ENCODE measurements at places on chromosomes 1 and 21.

DNA sequence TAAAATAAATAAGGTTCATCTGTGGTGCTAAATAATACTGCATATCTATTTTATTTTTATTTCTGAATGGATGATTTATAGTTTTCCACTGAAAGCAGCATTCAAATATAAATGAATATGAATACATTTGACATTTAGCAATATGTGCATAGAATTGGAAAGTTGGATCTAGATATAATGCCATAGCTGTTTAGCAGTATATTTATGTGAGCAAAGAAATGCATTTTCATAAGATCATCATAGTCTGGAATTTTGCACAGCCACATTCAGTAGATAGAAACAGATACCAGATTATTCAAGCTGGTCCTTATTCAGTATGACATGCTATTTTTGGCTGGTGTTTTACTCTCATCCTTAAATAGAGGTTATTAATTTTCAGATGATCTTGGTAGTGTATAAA, 46.0 kb downstream of the SNX7 start:
- no peak for DNase-seq

DNA sequence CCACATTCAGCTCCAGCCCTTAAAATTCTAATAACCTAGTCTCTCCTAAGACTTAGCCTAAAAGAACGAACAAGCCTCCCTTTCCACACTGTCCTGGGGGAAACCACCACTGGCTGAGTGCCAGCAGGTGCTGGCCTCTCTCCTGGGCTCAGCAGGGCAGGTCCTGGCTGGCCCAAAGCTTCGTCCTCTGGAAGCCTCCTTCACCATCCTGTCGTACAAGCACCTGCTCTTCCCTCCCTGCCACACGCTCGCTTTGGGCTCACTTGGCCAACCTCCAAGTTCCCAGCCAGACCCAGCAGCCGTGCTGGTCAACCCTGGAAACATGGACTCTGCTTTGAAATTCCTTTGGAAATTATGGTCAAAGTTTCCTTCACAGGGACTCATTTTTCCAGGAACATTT, 58.2 kb upstream of the SLC25A33 start:
- no peak for DNase-seq

DNA sequence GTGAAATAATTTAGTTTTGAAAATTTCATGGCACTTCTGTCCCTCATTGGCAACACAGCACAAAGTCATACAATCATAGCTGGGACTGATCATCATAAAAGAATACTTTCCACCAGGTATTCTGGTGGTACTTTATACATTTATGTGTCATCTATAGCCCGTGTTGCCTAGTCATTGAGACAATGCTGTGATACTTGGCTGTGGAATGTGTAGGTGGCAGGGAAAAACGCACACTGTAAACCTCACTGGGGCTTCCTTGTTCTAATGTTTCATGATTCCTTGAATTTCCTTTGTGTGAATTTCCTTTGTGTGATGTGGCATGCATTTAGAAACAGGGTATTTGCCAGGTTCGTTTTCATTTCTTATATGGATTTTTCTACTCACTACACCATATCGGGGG, 118.3 kb downstream of the FMN2 start:
- no peak for DNase-seq

- no peak for DNase-seq
These were observed 31.8 kb downstream of the KCNQ4 start for GRCh38 chr1:40815420-40815819.

GRCh38 chr1:29349871-29350491, 113.7 kb downstream of the PTPRU start:
- no peak for DNase-seq

- no peak for DNase-seq
These were observed 16.1 kb downstream of the OXCT2 start for GRCh38 chr1:39754906-39755504.

DNA sequence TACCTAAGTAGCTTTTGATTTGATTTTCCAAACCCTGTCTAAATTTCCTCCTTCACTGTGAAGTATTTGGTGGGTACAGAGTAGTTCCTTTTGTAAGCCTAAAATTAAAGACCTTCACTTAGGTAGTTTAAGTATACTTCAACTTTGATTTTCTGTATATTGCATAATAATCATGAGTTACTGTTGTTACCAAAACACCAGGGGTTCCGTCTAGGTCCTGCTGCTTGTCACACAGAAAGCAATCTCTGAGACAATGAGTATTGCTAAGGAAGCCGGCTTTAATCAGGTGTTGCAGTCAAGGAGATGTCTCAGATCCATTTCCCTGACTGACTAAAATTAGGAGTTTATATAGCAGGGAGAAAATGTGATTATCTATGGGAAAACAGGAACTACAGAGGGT, 15.3 kb downstream of the RPS6KC1 start:
- no peak for DNase-seq

- DNase-seq, result no peak
These were observed 96.0 kb upstream of the TRABD2B start for GRCh38 chr1:48093147-48093546.

GRCh38 chr21:24628046-24628445, 979.2 kb downstream of the MRPL39 start:
- no peak for DNase-seq

DNA sequence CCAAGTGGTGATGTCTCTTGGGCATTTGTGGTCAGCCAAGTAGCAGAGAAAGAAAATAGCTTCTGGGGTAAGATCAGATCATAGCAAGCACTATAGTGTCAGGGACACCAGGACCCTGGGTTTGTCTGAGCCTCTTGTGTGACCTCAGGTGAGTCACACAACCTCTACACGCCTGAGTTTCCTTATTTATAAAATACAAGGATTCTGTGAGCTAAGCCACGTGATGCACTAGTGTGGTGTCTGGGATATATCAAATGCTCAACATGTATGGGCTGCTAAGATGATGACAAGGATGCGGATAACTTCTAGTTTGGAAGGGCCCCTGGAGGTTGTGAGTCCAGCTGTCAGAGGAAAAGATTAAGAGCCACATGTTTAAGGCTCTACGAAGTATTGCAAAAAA, 24.5 kb upstream of the ZNF436 start:
- no peak for DNase-seq

GRCh38 chr1:10599194-10599861, 124.6 kb downstream of the PEX14 start:
- no peak for DNase-seq

- no peak for DNase-seq
These were observed 46.7 kb upstream of the ATP5PO start for GRCh38 chr21:33962290-33962689.

DNA sequence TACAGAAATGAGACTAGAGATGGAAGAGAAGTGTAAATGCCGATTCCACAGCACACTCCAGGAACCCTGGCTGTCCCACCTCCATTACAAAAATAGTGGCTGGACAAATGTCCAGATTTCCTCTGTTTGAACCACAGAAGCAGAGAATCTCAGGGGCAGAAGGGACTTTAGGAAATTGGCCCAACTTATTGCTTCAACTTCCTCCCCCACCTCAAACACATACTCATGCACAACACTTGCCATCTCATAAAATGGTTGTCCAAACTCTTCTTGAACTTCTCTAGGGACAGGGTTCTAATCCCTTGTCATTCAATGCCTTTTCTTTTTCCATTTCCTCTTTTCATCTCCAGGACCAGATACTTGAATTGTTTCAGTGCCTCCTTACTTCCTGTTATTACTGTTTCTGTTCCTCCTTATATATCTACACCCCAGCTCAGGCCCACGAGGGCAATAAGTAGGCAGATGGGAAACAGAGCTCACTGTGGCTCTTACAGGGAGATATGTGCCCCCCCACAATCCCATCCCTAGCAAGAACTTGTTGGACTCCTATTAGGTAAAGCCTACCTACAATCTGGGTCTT, 8.5 kb upstream of the B4GALT3 start:
- no peak for DNase-seq

DNA sequence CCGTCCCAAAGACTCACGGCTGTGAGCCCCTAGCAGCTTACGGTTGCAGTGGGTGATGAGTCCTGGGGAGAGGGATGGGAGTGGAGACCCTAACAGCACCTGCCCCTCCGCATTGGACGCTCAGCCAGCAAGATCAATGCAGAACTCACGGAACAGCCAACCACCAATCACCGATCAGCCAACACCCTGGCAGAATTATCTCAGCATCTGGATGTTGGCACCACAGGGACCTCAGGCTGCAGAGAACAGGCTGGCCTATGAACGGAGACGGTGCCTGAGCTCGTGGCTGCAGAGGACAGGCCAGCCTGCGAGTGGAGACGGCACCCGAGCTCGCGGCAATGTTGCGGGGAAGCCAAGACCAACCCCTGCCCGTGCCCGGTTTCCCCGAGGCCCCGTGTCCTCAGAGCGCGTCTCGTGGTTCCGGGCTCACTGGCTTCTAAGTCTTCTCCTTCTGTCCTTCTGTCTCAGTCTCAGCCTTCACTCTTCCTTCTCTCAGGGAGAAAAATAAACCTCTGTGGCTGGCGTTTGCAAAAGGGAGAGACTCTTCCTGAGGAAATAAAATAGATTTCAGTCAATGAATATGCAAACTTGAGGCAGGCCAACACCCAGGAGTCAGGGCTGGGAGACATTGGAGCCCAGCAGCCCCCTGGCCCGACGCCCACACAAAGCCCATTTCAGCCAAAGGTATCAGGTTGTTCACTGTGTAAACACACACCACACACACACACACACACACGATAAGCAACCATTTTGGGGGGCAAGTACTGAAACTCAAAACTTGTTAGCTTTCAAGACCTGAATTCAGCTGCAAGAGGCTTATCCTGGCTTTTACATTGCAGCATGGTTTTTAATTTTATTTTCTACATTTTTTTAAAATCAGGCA, 67.8 kb downstream of the SIK1 start:
- DNase-seq, result no peak

GRCh38 chr1:114314098-114314497, 160.4 kb upstream of the SYT6 start:
- DNase-seq, result no peak

DNA sequence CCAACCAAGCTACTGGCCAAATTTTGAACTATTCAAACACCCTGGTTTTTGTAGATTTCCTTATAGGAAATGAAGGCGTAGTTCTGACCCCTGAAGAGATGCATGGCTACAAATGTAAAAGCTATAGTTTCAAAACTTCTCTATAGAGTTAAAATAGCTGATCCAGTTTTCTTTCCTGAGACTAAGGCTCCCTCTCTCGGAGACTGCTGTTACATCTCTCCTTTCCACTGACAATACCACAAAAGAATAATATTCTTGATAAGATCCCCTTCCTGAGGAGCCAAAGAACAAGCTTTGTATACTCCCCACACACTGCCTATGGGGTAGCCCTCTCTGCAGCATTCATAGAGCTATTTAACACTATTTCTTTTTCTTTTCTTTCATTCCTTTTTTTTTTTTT, 6.7 kb upstream of the CFAP126 start:
- DNase-seq, result no peak

- no peak for DNase-seq
These were observed 64.0 kb upstream of the ZNF281 start for GRCh38 chr1:200473698-200474371.

GRCh38 chr1:21914880-21915640, 22.1 kb downstream of the HSPG2 start:
- DNase-seq, result no peak

DNA sequence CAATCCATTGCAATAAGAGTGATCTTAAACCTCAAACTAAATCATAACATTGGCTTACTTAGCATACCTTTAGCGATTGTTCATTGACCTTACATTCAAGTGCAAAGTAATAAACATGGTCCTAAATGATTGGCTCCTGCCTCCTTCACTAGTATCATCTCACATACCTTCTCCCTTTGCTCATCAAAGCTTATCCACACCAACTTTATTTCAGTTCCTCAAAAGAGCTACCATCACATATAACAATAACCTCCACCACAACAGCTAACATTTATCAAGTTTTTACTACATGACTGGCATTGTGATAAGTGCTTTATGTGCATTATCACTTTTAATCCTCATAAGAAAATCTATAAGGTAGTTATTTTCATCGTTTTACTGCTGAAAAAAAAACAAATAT, 198.8 kb downstream of the COL24A1 start:
- no peak for DNase-seq

DNA sequence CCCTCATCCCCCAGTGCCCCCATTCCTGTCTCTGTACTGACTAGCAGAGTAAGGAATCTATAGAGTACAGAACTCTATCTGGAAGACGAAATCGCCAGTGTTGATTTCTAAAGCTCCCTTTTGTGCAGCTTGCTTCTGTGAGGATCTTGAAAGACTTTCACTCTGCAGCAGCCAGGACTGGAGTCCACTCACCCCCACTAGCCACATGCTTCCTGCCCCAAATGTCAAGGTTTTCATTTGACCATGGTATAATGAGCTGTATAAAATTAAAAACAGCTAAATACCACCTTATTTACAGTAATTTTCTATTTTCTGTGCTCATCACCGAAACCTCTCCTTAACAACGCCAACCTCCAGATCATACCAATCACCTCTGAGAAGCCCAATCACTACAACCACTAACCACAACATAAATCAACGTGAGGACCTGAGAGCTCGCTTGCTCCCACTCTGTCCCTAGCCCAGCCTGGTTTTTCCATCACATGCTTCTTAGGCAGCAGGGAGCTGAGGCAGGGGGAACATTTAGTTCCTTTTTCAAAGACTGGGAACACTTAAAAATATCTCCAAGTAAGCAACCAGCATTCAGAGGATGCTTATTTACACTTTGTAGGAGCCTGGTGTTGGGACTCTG, 56.1 kb upstream of the IRF2BP2 start:
- DNase-seq, result no peak

DNA sequence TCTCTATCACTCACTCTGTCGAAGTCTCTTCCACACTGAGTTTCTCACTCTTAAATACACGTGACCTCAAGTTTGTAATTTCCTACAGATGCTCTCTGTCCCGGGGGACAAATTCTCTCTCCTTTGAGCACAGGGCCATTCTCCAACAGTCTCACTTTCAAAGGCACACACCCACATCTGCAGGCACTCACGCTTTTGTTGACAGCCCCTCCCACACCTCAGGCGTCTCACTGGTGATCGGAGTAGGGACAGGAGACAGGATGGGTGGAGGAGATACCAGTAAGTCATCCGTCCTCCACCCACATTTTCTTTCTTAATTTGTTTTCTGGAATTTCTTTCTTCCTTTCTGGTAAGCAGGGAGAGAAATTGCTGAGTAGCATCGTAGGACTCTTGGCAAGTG, 40.6 kb upstream of the GREM2 start:
- DNase-seq, result no peak

GRCh38 chr1:80375109-80375508, 1368.6 kb upstream of the ADGRL4 start:
- DNase-seq, result no peak

DNA sequence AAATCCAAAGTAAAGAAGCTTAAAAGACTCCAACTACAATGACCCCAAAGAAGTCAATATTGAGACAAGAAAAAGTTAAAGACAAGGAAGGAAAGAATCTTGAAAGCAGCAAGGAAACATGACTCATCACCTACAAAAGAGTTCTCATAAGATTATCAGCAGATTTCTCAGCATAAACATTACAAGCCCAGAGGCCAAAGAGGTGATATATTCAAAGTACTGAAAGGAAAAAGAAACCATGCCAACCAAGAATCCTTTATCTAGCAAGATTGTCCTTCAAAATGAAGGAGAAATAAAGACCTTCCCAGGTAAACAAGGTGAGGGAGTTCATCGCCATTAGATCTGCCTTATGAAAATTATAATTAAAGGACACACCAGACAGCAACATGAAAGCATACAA, 49.8 kb downstream of the CSMD2 start:
- no peak for DNase-seq

Measured in activated T-helper 1 cell treated with Interleukin-2 at 50 U/mL for 16 hours (primary cell).